Epithelial cell of proximal tubule (primary cell): ENCODE measurements at places on chromosomes 11 and 22. TPM values are rescaled to one million over a fixed set of nuclear protein-coding genes. Genes with fewer than 3 reads are reported as not detected.

The PNPLA2 gene
- total RNA-seq, result 19.1 and 34.7 TPM in 2 replicates

The SLC22A9 gene
- not detected in 2 replicates for total RNA-seq

The LGR4 gene
- total RNA-seq, result 62.7 and 64.2 TPM in 2 replicates

The LMNTD2 gene
- total RNA-seq, result 1.5 and 2.2 TPM in 2 replicates

The SIK3 gene
- 13.6 and 17.6 TPM in 2 replicates for total RNA-seq

The TMEM191B gene
- total RNA-seq, result 0.98 TPM in 1 of 2 replicates, not detected in the other

The APOA1 gene
- not detected in 2 replicates for total RNA-seq

The KCNJ1 gene
- total RNA-seq, result not detected in 2 replicates
